Urinary bladder (tissue), 4 donors: ENCODE measurements at places on chromosomes 5 and 9.

DNA sequence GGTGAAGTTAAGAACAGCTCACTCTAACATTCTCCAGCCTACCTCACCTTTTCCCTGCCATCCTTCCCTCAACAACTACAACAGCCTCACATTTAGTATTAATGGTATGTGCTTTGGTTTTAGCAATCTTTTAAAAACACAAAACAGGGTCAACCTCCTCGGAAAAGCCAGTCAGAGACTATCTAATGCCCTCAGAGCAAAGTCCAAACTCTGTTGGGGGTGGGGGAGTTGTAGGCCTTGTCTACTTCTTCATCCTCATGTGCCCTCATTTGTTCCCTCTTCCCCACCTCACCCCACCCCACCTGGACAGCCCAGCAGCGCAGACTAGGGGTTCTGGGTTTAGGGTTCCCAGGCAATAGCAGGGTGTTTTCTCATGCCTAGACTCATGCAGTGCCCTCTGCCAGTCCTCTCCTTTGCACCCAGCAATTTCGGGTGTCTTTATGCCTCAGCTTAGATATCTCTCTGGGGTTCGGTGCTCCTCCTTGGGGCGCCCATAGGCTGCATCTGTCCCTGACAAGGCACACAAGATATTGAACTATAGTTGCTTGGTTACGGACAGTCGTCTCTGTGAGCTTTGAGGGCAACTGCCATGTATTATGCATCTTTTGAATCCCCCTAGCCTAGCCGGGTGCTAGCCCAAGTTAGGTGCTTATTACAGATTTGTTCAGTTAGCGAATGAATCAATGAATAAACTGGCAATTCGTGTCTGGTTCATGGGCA is 762 bp upstream of the TCOF1 start:
- DNase-seq, result no peak

- no peak for DNase-seq
These were observed 43.8 kb downstream of the NDFIP1 start for GRCh38 chr5:142152384-142152732.

DNA sequence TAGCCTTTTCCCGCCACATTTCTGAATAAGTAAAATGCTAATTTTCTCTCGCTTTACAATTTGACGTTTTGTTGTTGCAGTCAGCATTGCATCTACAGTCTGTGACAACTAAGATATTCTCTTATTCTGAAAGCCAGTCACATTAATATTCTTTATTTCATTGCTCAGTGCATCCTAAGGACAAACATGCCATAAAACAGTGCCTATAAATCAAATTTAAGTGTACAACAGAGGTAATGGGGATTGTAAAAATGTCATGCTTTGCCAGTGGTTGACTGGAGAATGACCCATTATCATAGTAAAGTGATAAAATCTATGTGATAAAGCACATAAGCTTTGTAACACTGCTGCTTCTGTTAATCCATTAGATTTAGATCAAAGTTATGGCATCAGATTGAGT is 1850.0 kb upstream of the ACO1 start:
- no peak for DNase-seq

DNA sequence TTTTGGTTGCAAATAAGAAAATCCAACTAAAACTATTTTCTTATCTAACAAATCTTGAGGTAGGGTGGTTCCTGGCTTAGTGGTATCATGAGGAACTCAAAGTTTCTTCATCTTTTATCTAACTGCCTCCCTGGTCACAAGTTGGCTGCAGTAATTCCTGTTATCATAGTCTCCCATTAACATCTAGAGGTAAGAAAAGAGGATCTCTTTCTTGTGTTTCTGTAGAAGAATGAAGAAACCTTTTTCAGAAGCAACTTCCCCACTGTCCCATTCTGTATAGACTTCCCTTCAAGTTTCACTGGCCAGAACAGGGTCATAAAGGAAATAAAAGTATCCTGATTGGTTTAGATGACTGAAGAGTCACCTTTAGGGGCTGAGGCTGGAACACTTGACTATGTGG is 81.8 kb upstream of the ELL2 start:
- DNase-seq, result no peak

DNA sequence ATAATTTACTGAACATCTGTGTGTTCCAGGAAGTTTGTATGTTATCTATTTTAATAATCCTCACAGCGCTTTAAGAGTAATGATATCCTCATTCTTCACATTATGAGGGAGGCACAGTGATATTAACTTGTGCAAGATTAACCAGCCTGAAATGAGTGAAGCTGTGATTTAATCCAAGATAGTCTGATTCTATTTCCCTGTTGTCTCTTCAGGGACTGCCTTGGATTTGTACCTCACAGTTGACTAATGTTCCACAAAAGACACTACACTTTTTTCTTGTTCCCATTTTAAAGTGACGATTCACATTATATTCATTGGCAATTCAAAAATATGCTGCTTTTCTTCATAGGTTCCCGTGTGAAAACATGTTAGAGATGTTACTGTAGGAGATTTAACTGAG is 125.3 kb upstream of the GNA14 start:
- DNase-seq, result no peak
